ENCODE measurements at places on chromosomes 7 and 10.

GRCh38 chr10:130018265-130018664 is 54.2 kb upstream of the EBF3 start:
- no peak for DNase-seq

GRCh38 chr7:106927536-106927935 is 62.5 kb downstream of the PIK3CG start:
- DNase-seq, result no peak

DNA sequence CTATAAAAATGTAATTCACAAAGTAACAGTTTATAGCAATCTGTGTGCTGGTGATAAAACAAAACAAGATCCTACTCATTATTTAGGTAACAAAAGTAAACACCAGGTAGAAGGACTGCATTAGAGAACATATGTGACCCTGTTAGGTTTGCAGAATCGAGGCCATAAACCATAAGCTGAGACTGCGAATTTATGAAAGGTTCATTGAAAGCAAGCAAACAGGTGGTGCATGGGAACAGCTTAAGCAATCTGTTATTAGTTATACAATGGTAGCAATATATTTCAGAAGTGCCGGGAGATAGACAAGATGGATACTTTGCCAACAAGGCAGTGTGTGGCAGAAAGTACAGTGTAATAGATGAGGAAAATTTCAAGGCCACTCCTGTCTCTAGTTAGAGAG is 23.5 kb upstream of the FAM133B start:
- DNase-seq, result no peak

- DNase-seq, result no peak
These were observed 155.1 kb downstream of the LSM5 start for GRCh38 chr7:32335107-32335506.

DNA sequence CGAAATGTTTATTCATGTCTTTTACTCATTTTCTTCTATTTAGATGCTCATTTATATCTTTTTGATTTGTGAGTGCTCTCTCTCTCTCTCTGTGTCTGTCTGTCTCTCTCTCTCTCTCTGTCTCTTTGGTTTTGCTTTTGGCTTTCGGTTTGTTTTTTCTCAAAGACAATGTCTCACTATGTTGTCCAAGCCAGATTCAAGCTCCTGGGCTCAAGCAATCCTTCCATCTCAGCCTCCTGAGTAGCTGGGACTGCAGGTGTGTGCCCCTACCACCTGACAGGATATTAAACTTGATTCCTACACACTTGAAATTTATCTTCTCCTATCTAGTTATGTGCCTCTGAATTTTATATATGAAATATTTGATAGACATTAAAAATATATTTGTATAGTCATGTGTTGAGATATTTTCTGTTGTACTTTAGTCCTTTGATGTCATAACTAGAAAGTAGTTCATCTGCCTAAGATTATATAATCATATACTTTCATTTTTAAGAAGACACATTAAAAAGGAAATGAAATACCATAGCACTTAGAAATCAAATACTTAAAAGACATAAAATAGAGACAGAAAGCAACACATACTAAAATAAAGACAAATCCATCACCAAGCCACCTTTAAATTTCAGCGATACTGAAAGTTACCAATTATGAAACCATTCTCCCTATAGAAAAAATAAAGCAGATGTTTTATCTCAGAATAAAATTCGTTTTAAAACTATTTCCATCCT is 68.1 kb upstream of the SFMBT2 start:
- DNase-seq, result no peak

DNA sequence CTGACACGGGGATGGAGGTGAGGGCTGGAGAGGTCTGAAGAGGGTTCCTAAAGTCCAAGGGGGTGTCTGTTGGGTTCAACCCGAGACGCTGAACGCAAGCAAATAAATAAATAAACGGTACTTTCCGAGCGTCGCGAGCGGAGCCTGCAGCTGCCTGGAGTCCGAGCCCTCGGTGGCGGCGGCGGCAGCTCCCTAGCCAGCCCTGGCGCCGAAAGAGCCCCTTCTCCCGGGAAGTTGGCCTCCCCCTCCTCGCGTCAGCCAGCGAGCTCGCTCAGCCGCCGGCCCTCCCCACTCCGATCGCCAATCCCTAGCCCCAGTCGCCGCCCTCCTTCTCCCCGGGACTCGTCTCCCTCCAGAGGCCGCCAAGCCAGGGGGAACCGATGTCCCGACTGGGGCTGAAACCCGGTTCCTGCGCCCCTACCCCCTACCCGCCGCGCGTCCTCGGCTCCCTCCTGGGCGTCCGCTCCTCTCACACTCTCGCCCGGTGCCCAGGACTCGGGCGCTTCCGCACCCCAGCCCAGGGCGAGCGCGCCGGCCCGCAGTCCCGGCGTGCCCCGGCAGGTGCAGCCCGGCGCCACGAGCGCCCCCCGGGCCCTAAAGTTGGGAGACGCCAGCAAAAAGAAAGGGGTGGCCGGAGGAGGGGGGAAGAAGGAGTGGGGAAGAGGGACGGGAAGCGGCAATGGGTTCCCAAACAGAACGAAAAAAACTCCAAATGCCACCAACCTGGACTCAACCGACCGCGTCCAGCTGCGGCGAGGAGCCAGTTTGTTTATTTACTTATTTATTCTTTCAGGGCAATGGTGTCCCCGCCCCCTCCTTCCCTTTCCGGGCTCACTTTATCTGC is at the start of gene GFRA1:
TSS of gene GFRA1 (minus strand) at position 767 of the 844 bp plus-strand sequence. CDS start 1,177 bp downstream, outside the sequence.
- no peak for DNase-seq

- DNase-seq, result no peak
These were observed 4.9 kb upstream of the ADIRF start for GRCh38 chr10:86963341-86963919.

DNA sequence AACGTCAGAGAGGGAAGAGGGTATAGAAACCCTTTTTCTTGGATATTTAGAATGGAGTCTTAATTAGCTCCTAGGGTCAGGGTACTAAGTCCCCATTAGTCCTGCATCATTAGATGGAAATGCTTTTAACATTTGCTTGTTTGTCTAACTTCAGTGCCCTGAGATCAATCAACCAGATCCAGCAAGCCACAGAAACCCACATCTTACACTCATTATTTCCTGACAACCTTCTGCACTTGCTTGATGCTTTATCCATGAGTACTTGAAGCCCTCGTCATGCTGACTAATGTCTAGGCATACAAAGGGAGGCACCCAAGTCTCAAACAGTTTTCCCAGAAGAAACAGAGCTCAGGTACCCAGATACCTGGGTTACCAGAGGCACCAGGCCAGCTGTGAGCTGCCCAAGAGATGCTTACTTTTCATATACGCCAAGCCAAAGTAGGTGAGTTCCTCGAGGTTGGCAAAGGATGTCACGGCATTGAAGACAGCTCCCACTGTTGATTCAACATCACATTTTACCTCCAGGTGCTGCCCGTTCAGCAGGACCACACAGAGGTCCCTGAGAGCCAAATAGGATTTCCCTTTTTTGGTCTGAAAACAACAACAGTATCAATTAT is 42.7 kb downstream of the FRMPD2 start:
- peak; percentile 30 for DNase-seq

DNA sequence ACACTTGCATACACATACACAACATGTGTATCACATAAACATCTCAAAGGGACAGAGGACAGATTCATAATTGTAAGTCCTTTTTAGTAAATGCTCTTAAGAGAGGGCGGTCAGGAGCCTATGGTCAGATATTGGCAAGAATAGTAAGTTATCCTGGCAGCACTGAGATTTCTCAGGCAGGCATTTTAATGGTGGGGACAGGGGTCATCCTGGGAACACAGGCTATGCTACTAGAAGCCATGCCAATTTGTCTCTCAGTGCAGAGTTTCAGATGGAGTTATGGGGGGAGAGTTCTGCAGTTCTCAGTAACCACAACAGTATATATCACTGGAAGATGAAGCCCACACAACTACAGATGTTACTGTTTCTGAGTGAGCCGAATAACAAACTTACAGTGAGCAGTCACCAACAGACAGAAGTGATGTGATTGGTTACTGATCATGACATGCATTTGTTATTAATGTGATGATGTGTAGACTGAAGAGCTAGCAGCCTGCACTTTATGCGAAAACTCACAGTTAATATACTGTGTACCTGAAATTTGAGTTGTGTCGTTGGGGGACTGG is 16.4 kb downstream of the ZNF487 start:
- no peak for DNase-seq

GRCh38 chr10:97888641-97889262 is 39.1 kb downstream of the GOLGA7B start:
- no peak for DNase-seq

GRCh38 chr10:106863549-106863948 is 301.0 kb downstream of the SORCS1 start:
- no peak for DNase-seq

GRCh38 chr7:129948877-129949291 is 3.9 kb downstream of the UBE2H start:
- DNase-seq, result peak; percentile 78

DNA sequence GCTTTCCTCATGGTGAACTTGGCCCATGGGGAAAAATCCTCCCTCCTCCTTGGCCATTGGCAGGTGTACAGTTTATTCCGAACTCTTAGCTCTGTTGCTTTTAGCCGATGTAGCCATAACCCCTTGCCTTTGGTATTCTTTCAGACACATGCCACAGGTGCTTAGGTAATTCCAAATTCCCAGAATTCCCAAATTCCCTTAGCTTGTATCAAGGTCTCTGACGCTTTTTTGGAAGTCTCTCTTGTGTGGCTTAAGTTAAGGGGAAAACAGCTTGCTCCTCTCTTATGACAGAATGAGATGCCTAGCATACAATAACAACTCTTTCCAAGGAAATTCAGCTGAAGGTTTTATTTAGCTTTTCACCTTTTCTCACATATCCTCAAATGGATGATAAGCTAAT is 68.0 kb downstream of the SUGCT start:
- no peak for DNase-seq

DNA sequence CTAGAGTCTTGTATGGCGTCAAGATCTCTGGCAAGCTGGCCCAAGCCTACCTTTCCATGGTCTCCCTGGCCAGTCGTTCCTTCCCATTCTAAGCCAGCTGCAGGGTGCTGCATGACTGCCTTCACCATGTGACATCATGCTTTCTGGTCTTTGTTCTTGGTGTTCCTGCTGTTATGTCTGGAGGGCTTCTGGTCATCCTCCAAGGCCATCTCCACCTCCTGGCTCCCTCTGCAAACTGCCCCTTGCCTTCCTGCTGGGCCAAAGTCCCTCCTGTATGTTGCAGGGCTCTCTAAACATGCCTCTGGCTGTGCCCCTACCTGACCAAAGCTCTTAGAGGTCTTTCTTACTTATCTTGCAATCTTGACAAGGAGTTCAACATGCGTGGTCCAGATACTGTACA is 44.4 kb upstream of the SHH start:
- no peak for DNase-seq

- no peak for DNase-seq
These were observed 79.4 kb upstream of the PRKCQ start for GRCh38 chr10:6659451-6659850.

- peak; percentile 12 for DNase-seq
These were observed 38.3 kb upstream of the PTPN12 start for GRCh38 chr7:77498659-77499379.

DNA sequence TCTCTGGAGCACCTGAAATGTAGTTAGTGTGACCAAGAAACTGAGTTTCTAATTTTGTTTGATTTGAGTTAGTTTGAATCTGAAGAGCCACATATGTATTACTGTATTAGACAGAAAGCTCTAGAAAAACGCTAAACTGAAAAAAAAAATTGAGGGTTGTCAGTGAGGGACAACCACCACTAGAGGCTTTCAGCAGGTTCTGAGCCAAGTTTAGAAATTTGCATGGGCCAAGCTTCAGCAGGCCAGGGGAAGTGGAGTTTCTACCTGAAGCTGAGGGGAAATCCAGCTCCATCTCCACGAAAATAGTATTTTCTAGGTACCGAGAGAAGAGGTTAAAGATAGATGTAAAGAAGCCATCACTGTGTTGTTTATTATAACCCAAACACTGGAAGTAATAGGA is 77.9 kb upstream of the PLXNA4 start:
- DNase-seq, result peak; percentile 56

DNA sequence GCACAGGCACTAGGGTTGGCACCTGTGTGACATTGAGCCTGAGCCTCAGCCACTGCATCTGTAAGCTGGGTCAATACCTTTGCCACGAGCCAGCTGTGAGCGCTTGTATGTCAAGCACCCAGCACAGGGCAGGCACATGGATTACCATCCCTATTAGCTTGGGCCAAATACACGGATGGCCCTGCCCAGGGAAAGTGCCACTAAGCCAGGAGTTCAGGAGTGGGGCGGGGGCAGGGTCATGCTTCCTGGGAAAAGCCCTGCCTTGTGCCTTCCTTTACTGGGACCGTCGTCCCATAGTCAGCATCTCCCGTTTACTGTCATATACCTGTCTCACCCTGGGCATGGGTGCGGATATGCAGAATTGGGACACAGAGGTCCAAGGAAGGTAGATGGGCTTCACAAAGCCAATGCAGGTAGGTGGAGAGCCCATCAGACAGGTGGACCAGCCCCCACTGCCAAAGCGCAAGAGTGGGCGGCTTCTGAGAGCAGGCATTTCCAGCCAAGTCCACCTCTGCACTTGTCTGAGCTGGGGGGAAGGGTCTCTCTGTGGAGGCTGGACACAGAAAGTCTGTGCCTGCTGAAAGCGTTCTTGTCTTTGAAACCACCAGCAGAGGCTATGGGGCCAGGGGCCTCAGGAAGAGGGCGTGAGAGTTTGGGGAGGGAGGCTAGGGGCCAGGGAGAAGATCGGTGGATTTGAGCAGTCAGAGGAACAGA is 72.6 kb downstream of the VWA2 start:
- no peak for DNase-seq

GRCh38 chr7:17392846-17393245 is 94.4 kb downstream of the AHR start:
- DNase-seq, result no peak

GRCh38 chr7:123569352-123570010 is 11.9 kb upstream of the NDUFA5 start:
- no peak for DNase-seq

DNA sequence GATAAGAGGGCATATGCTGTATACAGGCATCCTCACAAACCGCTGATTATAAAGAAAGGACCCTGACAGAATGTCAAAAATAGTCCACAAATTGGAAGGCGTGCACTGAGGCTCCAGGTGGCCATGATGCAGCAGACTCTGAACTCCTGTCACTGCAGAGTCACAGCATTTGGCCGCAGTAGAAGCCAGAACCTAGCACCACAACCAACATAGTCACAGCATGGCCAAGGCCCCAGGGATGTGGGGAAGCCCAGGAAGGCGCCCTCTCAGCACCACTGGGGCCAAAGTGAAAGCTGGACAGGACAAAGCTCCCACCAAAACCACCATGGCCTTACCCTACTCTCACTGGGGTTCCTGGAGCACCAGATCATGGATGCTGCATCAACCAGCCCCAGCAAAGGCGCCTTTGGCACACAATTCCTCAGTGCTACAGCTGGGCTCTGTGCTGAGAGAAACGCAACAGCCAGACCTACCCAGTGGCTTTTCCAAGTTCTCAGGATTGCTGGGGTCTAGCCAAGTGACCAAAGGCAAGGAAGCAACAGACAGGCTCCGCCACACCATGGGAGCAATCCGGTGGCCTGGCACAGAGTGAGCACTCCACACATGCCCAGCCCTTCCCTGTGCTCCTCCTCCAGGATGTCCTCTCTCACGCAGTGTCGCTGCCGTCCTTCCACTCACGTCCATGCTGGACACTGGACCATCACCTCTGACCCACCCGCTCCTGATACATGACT is 60.2 kb downstream of the STK17A start:
- no peak for DNase-seq

GRCh38 chr10:28730031-28730778 is 52.9 kb downstream of the BAMBI start:
- no peak for DNase-seq

All from GM12864 (cell line).